ENCODE measurements at places on chromosomes 11 and 22. TPM values are rescaled to one million over a fixed set of nuclear protein-coding genes. Genes with fewer than 3 reads are reported as not detected.

- DNase-seq, result no peak
Measured at GRCh38 chr11:1138097-1138496, 19.7 kb upstream of the MUC5AC start.

DNA sequence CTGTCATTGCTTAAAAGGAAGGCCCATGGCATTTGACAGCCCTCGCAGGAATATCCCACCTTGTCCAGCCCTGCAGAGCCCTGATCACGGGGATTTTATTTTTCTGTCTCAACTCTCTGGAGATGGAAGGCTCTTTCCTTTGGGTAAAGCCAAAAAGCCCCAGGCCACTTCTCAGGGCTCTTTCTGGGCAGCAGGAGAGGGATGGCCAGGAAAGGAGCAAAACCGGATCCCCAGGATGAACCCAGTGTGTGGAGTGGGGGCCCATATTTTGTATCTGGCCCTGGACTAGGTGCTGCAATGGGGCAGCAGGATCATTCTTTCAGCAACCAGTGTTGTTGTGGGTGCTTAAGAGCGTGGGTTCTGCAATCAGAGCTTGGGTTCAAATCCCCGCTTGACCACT lies 11.0 kb downstream of the CREB3L1 start:
- no peak for DNase-seq

DNA sequence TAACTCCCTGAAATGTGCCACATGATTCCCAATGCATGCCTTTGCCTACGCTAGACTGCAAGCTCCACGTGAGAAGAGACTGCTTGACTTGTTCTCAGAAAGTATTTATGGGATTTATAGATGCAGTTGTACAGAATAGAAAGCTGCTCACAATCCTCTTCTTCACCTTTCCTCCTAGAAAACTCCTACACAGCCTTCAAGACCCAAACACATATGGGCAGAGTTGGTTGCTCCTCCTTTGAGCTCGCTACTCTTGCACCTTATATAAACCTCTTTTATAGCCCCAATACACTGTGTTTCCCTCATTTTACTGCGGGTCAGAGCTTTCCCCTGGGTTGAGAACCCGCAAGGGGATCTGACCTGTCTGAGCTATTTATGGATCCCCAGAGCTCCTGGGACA lies 16.4 kb downstream of the C1QTNF6 start:
- no peak for DNase-seq

GRCh38 chr22:45999379-45999971 lies 22.5 kb upstream of the WNT7B start:
- no peak for DNase-seq

DNA sequence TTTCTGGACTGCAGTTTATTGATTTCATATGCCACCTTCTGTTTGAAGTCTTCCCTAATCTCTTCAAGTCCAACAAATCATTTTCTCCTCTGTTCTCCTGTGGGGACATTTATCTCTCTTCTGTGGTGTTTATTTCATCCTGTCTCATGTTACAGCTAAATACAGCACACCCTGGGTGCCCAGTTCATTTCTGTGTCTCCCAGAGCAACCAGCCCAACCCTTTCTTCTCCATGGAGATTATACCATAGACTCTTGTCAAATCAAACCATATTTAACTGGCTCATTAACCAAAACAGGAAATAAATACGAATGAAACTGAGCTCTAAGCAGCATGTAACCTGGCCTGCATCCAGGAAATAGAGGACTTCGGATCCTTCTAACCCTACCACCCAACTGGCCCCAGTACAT lies at the start of gene MS4A8:
MS4A8 (plus strand) TSS at position 329 of the 408 bp plus-strand sequence. CDS start 1,249 bp downstream, outside the sequence.
- peak; percentile 33 for DNase-seq

The OR8D4 gene
- total RNA-seq, result not detected

The TRIM49D1 gene
- total RNA-seq, result not detected

All from Calu3 (cell line).